ENCODE measurements at places on chromosomes 16 and 17.

DNA sequence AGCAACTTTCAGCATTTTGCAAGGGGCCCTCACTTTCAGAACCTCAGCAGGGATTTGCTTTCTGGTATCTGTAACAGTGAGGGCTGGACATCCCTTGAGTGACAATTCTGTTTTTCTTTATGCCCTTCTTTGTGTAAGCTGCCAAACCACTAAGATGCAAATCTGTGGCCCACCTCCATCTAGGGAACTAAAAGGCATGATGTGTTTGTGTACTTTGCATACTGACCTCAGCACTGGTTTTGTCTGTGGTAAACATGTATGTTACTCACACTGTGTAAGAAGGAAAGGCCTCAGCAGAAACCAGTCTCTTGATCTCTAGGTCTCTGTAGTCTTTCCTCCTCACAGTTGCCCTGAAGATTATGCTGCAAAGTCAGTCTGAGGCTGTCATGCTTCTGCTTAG is 396.6 kb upstream of the DYNLRB2 start:
- peak; percentile 72 for DNase-seq

DNA sequence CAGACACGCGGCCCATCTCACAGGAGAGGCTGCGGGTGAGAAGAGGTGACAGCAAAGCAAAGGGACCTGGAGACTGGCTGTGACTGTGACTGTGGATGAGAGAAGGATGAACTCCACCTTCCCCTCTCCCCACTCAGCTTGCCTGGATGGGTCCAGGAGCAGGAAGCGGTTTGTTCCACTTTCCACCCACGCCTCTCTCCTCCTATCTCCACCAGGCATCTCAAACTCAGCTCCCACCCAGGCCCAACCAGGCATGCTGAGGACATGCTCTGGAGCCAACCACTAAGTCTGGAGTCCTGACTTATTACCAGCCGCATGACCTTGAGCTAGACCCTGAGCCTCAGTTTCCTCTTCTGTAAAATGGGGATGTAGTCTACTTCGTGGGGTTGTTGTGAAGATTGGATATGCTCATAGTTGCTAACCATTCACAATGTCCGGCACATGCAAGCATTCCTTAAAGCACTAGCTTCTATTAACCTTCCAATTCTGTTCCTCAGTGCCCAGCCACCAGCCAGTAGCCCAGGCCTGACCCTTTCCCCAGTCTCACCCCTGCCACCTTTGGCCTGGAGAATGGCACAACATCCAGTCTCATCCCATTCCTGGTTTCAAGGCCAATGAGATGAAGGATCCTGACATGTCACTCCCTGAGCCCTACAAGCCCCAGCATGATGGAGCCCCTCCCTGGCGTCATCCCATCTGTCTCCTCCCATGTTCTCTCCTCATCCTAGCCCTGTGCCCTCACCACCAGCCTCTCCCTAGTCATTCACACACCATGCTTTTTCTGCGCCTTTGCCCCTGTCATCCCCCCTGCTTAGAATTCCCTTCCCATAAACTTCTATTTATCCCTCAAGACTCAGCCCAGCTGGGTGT is 2.3 kb downstream of the GAS2L2 start:
- no peak for DNase-seq

- no peak for DNase-seq
Measured at GRCh38 chr17:35191001-35191695, 3.0 kb downstream of the SLC35G3 start.

DNA sequence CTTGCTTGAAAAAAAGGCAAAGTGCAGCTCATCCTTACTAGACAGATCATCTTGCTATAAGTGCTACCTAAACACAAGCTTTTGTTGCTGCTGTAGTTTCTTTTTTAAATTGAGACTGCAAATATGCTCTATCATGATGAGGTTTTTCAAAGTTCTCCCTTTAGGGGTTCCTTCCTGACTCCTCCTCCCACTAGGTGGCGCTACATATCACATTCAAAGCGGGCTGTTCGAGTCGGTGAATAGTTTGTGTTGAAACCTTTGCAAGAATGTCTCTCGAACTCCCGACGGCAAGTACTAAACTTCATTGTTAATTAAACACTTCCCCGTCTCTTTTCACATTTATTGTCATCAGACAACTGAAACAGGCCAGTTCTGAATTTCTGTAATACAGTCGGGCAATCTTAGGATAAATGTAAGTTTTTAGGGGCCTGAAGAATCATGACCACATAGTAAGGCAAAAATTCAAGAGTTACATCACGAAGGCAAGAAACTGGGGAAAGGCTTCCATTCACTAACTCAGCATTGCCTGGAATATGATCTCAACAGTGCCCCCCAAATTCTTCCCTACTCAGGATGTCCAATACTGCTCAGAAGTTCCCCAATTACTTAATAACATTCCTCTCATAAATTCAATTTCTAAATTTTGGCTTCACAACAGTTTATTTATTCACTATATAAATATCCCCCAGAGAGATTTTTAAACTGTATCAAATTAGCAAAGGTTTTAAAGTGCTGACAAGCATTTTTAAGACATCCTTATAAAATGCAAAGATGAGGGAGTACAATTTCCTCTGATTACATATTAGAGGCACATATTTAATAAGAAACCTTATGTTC is 6.7 kb downstream of the HS3ST3A1 start:
- DNase-seq = peak; percentile 17

DNA sequence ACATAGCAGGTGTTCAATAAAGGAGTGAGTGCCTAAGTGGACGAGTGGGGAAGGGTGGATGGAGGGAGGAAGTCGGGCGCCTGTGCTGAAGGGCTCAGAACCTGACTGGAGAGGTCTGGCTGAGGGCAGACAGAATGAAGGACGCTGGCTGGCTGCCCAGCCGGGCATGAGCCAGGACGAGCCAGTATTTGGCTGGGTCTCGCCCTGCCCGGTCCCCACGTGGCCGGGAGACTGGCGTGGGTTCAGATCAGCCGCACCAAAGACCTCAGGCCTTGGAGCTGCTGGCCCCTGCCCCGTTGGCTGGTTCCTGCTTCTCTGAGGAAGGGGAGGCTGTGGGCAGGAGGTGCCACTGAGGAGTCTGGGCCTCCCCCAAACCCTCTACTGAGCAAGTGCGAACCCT is 79.8 kb downstream of the ENGASE start:
- no peak for DNase-seq

DNA sequence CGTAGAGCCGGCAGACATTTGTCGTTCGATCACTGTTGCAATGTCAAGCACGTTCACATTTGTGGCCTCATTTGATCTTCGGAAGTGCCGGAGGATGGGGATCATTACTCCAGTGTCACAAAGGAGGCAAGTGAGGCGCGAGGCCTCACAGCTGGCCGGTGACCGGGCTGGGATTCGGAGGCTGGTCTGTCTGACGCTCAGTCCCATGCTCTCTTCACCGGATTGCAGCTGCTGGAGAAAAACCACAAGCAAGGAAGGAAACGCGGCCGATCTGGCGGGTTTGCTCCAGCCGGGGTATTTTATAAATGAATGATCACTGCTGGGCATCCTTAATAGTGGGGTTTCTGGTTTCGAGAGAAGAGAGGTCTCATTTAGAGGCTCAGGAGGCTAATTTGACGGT is 127.8 kb downstream of the OR1D5 start:
- no peak for DNase-seq

DNA sequence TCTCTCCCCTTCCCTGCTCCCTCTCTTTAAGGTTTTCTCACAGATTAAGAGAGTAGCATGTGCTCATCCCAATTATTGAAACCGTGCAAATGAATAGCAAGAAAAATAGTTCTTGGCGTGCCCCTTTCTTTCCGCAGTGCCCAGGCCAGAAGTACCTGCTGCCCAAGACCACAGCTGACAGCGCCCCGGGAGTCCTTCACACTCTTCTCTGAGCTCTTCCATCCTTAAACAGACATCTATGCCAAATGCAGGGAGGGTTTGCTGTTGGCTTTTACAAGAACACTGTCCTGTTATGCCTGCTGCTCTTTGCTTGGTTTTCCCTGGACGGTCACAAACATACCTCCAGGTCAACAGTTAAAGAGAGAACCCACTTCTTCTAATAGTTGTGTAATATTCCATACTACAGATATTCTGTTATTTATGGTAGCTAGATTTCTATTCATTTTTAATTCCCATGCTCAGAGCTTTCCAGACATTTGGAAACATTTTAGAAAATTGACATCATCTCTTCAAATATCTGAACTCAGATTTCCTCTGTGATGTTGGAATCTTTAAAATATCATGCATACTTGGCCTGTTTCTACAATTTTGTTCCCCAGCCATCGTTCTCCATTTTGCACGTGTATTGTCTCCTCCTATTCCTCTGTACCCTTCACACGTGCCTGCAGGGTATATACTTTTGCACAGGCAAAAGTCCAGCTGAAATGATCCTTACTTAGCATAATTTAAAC is 416.7 kb downstream of the WWOX start:
- no peak for DNase-seq

DNA sequence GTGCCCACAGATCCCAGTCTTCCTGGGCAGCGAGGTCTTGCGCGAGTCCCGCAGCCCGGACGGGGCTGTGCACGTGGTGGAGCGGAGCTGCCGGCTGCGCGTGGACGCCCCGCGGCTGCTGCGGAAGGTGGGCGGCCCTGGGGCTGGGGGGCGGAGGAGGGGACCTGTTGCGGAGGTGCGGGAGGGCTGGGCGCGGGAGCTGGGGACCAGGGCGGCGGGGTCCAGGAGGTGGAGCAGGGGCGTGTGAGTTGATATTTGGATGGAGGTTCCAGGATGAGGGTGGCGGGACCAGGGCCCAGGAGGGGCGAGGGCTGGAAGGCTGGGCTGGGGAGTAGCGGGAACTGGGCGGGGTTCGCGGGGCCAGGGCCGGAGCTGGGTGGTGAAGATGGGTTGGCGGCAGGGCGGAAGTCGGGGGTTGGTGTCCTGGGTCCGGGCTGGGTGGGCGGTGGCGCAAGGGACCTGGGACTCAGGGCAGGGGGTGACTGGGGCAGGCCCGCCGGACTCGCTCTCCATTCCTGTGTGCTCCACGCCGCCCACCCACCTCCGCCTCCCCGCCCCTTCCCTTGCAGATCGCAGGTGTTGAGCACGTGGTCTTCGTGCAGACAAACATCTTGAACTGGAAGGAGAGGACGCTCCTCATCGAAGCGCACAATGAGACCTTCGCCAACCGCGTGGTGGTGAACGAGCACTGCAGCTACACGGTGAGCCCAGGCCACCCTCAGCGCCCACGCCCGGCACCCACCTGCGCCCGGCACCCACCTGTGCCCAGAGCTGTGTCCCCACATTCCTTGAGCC is 29.6 kb downstream of the SEC14L5 start:
- no peak for DNase-seq

- no peak for DNase-seq
Measured at GRCh38 chr16:78434401-78434800, 334.9 kb downstream of the WWOX start.

DNA sequence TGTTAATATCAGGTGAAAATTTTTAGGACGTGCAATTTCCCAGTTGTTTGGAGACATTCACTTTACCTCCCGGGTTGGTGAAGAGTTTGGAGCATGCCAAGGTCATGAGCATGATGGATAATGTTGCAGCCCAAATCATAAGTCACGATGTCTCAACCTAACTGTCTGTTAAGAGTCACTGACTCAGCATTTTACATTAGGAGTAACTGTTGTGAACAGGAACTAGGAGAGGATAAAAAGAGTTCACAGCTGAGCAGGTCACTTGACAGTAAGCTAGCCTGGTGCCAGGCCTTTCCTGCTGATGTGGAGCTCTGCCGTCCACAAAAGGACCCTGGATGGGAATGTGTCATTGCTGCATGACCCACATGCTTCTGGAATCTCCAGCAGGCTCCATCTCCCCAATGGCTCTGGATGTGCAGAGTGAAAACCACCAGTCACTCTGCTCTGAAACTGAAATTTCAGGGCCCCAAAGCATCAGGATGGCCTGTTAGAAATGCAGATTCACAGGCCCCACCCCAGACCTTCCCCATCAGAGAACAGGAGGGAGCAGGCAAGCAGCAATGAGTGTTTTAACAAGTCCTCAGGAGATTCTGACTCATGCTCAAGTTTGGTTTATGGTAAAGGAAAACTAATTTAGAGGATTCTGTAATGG is 371.6 kb upstream of the MAF start:
- DNase-seq = no peak

- no peak for DNase-seq
Measured at GRCh38 chr16:2813771-2814221, 3.2 kb upstream of the PRSS21 start.

DNA sequence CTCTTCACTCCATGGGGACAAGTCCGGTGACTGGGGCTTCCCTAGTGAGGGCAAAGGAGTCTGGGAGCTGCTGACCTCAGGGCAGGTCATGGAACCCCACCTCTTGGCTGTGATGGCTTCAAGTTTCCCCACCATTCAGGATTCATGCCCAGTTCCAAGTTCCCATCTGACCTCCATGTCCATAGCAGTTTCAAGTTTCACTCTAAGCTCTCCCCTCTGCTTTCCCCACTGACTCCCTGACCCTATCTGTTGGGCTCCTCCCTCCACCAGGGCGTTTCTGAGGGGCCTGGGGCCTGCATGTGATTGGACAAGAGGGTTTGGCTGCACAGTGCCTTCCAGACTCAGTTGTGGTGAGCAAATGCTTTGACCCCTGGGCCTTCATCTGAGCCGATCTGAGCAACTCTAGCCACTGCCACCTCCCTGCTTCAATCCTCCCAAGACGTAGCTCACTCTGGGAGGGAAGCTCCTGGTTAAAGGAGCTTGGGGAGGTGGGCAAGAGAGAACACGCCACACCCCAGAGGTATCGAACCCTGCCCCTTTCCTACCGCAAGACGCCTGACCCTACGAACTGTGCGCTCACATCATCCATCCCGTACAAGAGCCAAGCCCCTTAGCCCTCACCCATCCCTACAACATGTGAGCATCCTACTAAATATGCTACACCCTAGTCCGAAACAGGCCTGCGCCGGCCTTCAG is 8.3 kb downstream of the ZNF629 start:
- no peak for DNase-seq

- DNase-seq = no peak
Measured at GRCh38 chr17:75869282-75870141, 8.9 kb downstream of the TRIM47 start.

GRCh38 chr16:57021757-57022156 is 32.4 kb downstream of the NLRC5 start:
- DNase-seq = no peak

GRCh38 chr16:48609652-48610029 is 339 bp downstream of the N4BP1 start:
- no peak for DNase-seq

GRCh38 chr17:57645950-57646665 is 99.0 kb downstream of the CCDC182 start:
- DNase-seq = no peak

GRCh38 chr16:88599825-88600538 is 29.8 kb downstream of the ZC3H18 start:
- no peak for DNase-seq

- no peak for DNase-seq
Measured at GRCh38 chr16:68116256-68116867, 31.2 kb downstream of the NFATC3 start.

- no peak for DNase-seq
Measured at GRCh38 chr17:79023180-79023705, 726 bp upstream of the C1QTNF1 start.

GRCh38 chr17:16444258-16444886 is 29.0 kb downstream of the TRPV2 start:
- no peak for DNase-seq
